ENCODE measurements at places on chromosomes 6 and 20. TPM values are rescaled to one million over a fixed set of nuclear protein-coding genes. Genes with fewer than 3 reads are reported as not detected.

Gene FAXC
- total RNA-seq = not detected

Gene BMP7
- not detected for total RNA-seq

Gene PKHD1
- not detected for total RNA-seq

Gene STMND1
- not detected for total RNA-seq

Gene IMPG1
- total RNA-seq = not detected

Gene KIAA1755
- total RNA-seq = not detected

Gene EFCAB8
- 1.1 TPM for total RNA-seq

Gene NRN1
- total RNA-seq = 1.7 TPM

DNA sequence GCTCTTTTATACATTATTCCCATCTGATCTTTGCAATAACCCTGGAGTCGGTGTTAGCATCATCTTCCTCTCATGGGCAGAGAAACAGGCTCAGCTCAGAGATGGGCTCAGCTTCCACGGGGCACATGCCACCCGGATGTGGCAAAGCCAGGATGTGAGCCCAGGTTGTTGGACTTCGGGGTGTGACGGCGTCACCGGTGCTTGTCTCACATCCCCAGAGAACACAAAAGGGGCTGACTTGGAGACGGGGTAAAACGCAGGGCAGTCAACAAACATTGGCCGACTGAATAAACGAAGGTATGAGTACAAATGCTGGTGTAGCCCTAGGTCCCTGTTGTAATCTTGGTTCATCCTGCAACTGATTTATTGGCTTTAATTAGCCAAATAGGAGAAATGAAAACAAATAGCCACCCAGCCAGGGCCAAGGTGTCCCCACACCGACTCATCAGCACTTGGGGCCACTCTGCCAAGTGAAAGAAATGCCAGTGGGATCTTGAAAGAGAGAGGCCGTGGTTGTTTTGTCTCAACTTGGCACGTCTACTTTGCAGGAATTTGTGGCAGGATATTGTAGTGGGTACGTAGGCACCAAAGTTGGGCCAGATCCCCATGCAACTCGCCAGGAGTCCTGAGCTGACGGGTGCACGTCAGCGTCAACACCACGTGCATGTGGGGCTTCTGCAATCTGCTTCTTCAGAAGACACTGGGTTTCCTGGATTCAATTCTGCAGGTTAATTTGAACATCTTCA, 42.8 kb downstream of the APCDD1L start:
- no peak for DNase-seq
- H3K27ac ChIP-seq = no peak overlapping the region
- H3K4me3 ChIP-seq = no peak overlapping the region
- H3K27me3 ChIP-seq = peaks cover 2% of the 10 kb centered on the region

DNA sequence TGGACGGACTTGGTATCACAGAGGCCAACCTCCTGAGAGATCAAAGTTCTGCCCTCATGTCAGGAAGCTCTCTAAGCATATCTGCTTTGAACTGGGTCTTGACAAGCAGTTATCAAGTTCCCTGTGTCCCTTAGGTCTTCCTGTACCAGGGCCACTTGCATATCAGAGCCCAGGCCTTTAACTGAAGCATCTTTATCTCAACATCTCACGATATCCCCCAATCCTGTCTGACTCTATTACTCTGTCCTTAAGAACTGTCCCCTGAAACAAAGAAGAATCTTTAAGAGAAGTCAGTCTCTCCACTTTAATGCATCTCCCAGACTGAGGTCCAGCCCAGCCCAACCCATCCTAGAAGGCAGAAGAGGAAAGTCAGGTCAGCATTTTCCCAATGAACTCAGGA, 8.2 kb downstream of the MAS1L start:
- no peak overlapping the region for H3K27ac ChIP-seq
- no peak overlapping the region for H3K4me3 ChIP-seq
- peaks cover 18% of the 10 kb centered on the region for H3K27me3 ChIP-seq
- no peaks in the 10 kb centered on the region for H3K4me1 ChIP-seq
- no peaks in the 10 kb centered on the region for H3K36me3 ChIP-seq

DNA sequence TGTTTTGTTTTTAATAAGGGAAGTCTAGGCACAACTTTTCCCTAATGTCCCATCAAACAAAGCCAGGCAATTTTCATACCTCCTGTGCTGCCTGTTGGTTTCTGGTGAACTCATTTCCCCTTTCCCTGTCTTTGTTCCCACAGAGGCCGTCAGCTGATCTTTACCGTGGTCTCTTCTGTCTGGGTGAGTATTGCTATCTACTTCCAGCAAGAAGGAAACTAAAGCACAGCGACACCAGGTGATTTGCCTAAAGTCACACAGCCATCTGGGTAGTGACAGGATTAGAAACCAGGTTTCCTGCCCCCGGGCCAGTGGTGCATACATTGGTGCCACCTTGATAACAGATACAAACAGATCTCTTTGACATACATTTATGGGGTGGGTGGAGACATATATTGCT, 59.6 kb downstream of the RAB44 start:
- H3K4me3 ChIP-seq = no peak overlapping the region
- H3K27ac ChIP-seq = peak overlapping the region; percentile 28
- no peaks in the 10 kb centered on the region for H3K36me3 ChIP-seq
- DNase-seq = no peak

GRCh38 chr20:61900011-61900944, 165.4 kb downstream of the TAF4 start:
- no peak overlapping the region for H3K4me3 ChIP-seq
- H3K27me3 ChIP-seq = no peaks in the 10 kb centered on the region
- H3K4me1 ChIP-seq = peaks cover 5% of the 10 kb centered on the region
- no peak for DNase-seq

DNA sequence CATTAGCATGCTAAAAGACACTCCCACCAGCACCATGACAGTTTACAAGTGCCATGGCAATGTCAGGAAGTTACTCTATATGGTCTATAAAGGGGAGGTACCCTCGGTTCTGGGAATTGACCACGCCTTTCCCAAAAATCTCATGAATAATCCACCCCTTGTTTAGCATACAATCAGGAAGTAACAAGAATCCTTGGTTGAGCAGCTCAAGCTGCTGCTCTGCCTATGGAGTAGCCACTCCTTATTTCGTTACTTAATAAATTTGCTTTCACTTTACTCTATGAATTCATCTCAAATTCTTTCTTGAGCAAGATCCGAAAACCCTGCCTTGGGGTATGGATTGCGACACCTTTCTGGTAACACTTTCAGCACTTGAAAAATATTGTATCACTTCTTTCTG, 243.0 kb downstream of the BMP2 start:
- H3K36me3 ChIP-seq = no peaks in the 10 kb centered on the region
- no peaks in the 10 kb centered on the region for H3K4me1 ChIP-seq
- no peak overlapping the region for H3K4me3 ChIP-seq
- H3K27ac ChIP-seq = no peak overlapping the region
- H3K27me3 ChIP-seq = no peaks in the 10 kb centered on the region

- no peaks in the 10 kb centered on the region for H3K36me3 ChIP-seq
- no peak overlapping the region for H3K27ac ChIP-seq
- no peaks in the 10 kb centered on the region for H3K27me3 ChIP-seq
- no peak for DNase-seq
- no peak overlapping the region for H3K4me3 ChIP-seq
Measured at GRCh38 chr6:160132297-160132637, 10.7 kb downstream of the SLC22A1 start.

GRCh38 chr6:159842035-159842434, 42.0 kb downstream of the PNLDC1 start:
- H3K4me1 ChIP-seq = no peaks in the 10 kb centered on the region
- no peak overlapping the region for H3K27ac ChIP-seq
- peaks cover 15% of the 10 kb centered on the region for H3K27me3 ChIP-seq
- no peaks in the 10 kb centered on the region for H3K36me3 ChIP-seq
- DNase-seq = no peak

- peaks cover 33% of the 10 kb centered on the region for H3K27me3 ChIP-seq
- H3K36me3 ChIP-seq = no peaks in the 10 kb centered on the region
- H3K27ac ChIP-seq = no peak overlapping the region
- H3K4me3 ChIP-seq = no peak overlapping the region
- peaks cover under 1% of the 10 kb centered on the region for H3K4me1 ChIP-seq
Measured at GRCh38 chr20:57907131-57908000, 197.6 kb upstream of the PMEPA1 start.

GRCh38 chr20:45959956-45960630, 11.9 kb downstream of the ZNF335 start:
- no peak for DNase-seq
- H3K27ac ChIP-seq = no peak overlapping the region
- no peaks in the 10 kb centered on the region for H3K27me3 ChIP-seq
- peaks cover 52% of the 10 kb centered on the region for H3K36me3 ChIP-seq

GRCh38 chr6:167565884-167566599, 241.2 kb downstream of the TTLL2 start:
- H3K36me3 ChIP-seq = no peaks in the 10 kb centered on the region
- no peaks in the 10 kb centered on the region for H3K4me1 ChIP-seq
- DNase-seq = no peak
- H3K27ac ChIP-seq = no peak overlapping the region
- H3K27me3 ChIP-seq = no peaks in the 10 kb centered on the region

- DNase-seq = no peak
- no peaks in the 10 kb centered on the region for H3K4me1 ChIP-seq
- peaks cover 6% of the 10 kb centered on the region for H3K27me3 ChIP-seq
- H3K36me3 ChIP-seq = no peaks in the 10 kb centered on the region
- no peak overlapping the region for H3K4me3 ChIP-seq
Measured at GRCh38 chr6:86966271-86966670, 28.9 kb downstream of the HTR1E start.

GRCh38 chr6:110728501-110728900, 86.8 kb downstream of the CDK19 start:
- H3K27ac ChIP-seq = no peak overlapping the region
- H3K4me3 ChIP-seq = no peak overlapping the region
- no peaks in the 10 kb centered on the region for H3K4me1 ChIP-seq
- H3K27me3 ChIP-seq = no peaks in the 10 kb centered on the region
- peaks cover 9% of the 10 kb centered on the region for H3K36me3 ChIP-seq

DNA sequence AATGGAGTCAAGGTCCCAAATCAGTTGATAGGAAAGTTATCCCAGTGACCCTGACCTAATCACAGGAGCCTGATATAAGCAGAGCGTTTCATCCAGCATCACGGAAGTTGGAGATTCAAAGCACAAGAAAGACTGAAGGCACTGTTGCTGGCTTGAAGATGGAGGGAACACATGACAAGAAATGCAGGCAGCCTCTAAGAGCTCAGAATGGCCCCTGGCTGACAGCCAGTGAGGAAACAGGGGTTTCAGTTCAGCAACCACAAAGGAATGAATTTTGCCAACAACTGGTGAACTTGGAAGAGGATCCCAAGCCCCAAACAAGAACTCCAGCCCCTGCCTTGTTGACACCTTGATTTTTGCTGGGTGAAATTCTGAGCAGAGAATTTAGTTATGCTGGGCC, 778.5 kb downstream of the MAFB start:
- H3K36me3 ChIP-seq = no peaks in the 10 kb centered on the region
- no peak for DNase-seq
- no peaks in the 10 kb centered on the region for H3K4me1 ChIP-seq
- no peak overlapping the region for H3K27ac ChIP-seq
- no peaks in the 10 kb centered on the region for H3K27me3 ChIP-seq

DNA sequence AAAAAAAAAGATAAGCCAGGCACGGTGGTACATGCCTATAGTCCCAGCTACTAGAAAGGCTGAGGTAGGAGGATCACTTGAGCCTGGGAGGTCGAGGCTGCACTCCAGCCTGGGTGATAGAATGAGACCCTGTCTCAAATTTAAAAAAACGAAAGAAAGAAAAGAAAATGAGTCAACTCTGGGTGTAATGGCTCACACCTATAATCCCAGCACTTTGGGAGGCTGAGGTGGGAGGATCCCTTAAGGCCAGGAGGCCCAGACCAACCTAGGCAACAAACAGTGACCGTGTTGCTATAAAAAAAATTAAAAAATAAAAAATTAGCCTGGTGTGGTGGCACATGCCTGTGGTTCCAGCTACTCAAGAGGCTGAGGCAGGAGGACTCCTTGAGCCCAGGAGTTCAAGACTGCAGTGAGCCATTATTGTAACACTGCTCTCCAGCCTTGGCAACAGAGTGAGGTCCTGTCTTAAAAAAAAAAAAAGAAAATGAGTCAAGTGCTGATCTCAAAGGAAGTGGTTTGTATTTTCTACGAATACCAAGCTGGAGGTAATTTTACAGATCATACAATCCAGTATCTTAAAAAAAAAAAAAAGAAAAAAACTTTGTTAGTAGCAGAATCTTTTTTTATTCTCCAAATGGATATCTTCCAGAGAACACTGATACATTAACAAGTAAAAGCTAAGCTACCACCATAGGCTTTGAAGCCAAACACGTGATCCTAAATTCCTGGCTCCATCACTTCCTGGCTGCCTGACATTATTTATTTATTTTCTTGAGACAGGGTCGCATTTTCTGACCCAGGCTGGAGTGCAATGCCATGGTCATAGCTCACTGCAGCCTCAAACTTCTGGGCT, 5.7 kb downstream of the COMMD7 start:
- peak; percentile 68 for DNase-seq
- H3K36me3 ChIP-seq = peaks cover 9% of the 10 kb centered on the region
- no peaks in the 10 kb centered on the region for H3K27me3 ChIP-seq
- no peak overlapping the region for H3K4me3 ChIP-seq
- peak overlapping the region; percentile 87 for H3K27ac ChIP-seq

DNA sequence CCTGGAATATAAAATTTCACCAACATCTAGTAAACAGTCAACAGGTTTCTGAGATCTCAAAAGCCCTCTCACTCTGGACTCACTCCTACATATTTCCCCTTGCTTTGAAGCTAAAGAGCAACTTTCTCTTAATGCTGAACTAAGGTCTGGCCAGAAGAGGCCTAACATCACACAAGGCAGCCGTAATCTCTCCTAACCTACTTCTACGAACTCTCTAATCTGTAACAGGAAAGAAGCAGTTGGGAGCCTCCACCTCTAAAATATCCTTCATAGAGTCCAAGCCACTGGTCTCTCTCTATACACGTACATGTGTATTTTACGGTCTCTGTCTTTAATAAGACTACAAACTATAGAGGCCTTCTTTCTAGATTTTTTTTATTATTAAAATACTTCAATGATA, 72.0 kb downstream of the REV3L start:
- H3K27ac ChIP-seq = no peak overlapping the region
- no peak overlapping the region for H3K4me3 ChIP-seq
- H3K36me3 ChIP-seq = peaks cover 29% of the 10 kb centered on the region

- no peak for DNase-seq
- no peak overlapping the region for H3K4me3 ChIP-seq
- H3K27me3 ChIP-seq = no peaks in the 10 kb centered on the region
- no peaks in the 10 kb centered on the region for H3K36me3 ChIP-seq
- H3K27ac ChIP-seq = no peak overlapping the region
- no peaks in the 10 kb centered on the region for H3K4me1 ChIP-seq
Measured at GRCh38 chr20:20295621-20296498, 72.0 kb upstream of the INSM1 start.

GRCh38 chr6:167151648-167152047, 6.1 kb downstream of the GPR31 start:
- H3K4me1 ChIP-seq = peaks cover 33% of the 10 kb centered on the region
- H3K36me3 ChIP-seq = peaks cover 3% of the 10 kb centered on the region
- H3K27ac ChIP-seq = no peak overlapping the region
- H3K4me3 ChIP-seq = no peak overlapping the region

DNA sequence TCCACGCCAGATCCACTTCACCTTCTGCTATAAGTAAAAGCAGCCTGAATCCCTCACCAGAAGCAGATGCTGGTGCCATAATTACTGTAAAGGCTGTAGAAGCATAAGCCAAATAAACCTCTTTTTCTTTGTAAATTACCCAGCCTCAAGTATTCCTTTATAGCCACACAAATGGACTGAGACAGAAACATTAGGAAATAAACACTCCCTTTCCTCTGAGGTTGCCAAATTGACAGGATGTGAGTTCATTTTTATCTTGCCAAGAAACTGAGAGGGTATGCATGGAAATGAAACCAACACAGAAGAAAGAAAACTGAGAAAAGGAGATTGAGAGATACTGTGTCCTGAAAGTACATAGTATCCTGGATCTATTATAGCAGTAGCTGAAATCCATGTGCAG, 481.2 kb downstream of the HAO1 start:
- no peak overlapping the region for H3K27ac ChIP-seq
- no peak for DNase-seq
- no peaks in the 10 kb centered on the region for H3K27me3 ChIP-seq
- no peaks in the 10 kb centered on the region for H3K36me3 ChIP-seq
- H3K4me1 ChIP-seq = no peaks in the 10 kb centered on the region
